ENCODE measurements at places on chromosomes 16 and 17.

GRCh38 chr17:31533546-31534155 is 142.2 kb downstream of the RAB11FIP4 start:
- DNase-seq: no peak

DNA sequence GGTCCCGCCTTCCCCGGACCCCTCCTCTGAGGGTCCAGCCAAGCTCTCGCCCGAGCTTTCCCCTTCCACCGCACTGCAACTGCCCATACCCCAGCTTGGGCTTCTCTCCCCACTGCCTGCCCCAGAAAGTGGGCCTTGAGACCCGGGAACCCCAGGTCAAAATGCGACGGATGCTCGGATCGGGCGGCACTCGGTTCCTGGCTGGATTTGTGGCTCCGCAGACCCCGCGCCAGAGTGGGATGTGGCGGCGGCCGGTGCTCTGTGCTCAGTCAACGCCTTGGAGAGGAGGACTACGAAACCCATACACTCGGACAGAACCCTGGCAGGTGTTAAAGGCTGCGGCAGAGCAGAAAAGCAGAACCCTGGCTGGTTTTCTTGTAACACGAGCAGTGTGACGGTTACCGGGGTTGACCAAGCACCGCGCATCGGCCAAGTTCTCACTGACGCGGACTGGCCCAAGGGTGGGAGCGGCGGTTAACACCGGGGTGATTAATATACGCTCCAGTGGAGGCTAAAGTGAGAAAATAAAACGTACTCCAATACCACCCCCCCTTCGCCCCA is 885 bp upstream of the SLFN13 start:
- no peak for DNase-seq

DNA sequence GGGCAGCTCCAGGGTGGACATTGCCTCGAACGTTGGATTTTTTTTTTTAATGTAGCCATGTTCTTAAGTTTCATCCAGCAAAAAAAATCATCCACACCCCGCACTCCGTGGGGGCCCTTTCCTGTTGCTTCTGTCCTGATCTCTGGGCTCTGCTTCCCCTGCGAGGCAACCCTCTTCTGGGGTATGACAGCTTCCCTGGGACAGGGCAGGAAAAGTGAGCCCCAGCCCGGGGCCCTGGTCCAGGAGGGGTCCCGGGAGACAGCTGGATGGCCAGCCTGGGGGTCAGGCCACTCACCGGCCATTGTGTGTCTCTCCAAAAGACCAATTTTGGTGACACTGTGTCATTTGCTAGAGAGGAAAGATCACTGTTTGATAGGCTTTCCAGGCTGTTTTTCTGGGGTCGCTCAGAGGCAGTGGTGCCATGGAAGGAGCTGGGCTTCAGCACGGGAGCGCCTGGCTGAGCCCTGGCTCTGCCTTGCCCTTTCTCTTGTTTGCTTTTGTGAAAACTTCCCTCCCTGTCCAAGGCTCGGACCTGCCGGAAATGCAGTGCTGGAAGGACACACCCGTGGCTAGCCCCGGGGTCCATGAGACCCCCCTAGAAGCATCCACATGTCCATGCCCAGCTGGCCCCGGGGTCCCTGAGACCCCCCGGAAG is 41.0 kb upstream of the CHMP6 start:
- DNase-seq: no peak

DNA sequence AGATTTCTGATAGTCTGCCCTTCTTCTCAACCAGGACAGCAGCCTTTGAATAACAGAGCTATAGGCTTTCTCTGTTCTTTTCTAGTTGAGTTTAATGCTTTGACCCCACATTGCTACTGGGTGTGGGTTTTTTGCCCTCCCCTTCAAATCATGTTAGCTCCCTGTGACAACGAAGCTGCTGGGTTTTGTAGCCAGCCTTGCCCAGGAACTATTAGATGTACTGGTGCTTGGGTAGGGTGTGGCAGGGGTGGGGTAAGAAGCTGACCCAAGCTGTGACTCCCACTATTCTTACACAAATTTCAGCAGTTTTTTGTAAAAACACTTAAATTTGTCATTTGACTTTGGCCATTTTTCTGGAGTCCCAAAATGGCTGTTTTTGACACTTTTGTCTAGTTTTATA is 69.7 kb downstream of the NLK start:
- DNase-seq: no peak

GRCh38 chr17:74252211-74252610 is 21.8 kb upstream of the DNAI2 start:
- DNase-seq: no peak

DNA sequence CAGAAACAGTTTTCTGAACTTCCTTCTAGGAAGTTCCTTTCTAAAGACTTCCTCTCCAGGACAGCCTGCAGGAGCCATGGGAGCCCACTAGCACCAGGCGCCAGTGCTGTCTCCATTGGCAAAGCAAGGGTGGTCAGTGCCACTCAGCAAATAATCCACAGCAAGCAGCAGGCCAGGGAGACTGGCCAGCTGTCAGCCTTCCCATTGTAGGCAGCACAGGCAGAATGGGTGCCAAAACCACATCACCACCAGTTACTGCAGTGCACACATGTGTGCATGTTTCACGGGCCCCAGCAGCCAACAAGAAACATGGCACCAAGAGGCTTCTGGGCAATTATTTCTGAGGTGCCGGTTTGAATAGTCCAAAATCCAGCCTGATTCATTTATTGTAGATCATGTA is 26.7 kb downstream of the DNASE1 start:
- no peak for DNase-seq

GRCh38 chr16:59296888-59297287 is 562.8 kb upstream of the GOT2 start:
- DNase-seq: no peak

DNA sequence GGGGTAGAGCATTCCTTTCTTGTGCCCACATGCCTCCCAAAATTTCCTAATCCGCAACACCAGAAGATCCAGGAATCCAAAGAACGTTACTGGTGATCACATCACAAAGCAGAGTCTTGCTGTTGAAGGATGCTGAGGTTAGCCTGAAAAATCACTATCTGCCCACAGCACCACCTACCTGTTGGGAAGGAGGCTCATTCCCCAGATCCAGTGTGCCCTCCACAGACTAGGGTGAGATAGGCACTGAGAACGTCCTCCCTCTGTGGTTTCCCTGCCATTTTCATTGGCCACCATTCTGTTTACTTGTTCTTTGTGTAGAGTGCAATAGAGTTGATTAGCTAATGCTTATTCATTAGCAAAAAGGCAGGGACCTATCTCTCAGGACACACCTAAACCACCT is 30.3 kb downstream of the RCVRN start:
- no peak for DNase-seq

DNA sequence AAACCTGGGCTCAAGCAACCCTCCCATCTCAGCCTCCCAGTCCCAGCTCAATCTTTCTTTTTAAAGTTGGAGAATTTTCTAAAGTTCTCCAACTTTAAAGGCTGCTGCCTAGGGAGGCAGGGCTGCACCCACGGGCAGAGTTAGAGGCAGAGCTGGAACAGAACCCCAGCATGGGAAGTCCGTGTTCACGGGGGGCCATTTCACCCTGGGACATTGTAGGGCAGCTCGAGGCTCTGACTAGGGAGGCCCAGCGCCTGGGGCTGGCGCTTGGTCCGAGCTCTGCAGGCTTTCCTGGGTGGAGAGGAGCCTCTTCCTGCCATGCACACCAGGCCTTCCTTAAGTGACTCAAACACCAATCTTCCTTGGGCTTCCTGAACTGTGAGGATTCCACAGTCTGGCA is 70.2 kb downstream of the CYLD start:
- DNase-seq: no peak

- DNase-seq: no peak
Observed at GRCh38 chr16:12800817-12801216, 2.9 kb downstream of the CPPED1 start.

GRCh38 chr16:80283466-80284392 is 257.1 kb upstream of the DYNLRB2 start:
- DNase-seq: no peak

DNA sequence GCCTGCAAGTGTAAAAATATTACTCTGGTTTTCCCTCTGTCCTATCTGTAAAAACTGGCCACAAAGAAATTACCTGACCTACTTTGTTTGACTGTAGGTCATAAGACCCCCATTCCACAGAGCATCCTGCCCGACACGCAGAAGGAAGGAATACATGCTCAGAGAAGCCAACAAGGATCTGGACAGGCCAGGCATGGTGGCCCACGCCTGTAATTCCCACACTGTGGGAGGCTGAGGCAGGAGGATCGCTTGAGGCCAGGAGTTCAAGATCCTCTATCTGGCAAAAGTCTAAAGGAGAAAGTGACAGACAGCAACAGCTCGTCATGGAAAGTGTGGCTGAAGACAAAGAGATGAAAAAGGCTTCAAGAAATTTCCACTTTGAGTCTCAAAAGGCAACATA is 78.2 kb upstream of the RNU2-1 start:
- no peak for DNase-seq

DNA sequence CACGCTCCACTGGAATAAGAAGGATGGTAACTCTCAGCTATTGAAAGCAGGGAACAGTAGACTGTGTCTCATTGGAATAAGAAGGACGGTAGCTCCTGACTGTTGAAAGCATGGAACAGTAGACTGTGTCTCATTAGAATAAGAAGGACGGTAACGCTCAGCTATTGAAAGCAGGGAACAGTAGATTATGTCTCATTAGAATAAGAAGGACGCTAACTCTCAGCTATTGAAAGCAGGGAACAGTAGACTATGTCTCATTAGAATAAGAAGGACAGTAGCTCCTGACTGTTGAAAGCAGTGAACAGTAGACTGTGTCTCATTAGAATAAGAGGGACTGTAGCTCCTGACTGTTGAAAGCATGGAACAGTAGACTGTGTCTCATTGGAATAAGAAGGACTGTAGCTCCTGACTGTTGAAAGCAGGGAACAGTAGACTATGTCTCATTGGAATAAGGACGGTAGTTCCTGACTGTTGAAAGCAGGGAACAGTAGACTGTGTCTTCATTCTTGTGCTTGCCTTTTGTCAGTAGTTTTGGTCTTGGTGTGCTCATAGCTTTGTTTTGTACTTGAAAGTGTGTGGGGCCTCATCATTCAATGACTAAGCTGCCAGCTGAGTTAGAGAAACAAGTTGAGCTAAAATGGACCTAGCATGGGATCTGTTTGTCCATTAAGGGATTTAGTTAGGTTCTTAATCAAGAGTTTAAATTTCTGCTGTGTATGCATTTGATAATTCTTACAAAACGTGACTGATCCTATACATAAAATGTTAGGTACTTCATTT is 58.5 kb downstream of the BANP start:
- no peak for DNase-seq

DNA sequence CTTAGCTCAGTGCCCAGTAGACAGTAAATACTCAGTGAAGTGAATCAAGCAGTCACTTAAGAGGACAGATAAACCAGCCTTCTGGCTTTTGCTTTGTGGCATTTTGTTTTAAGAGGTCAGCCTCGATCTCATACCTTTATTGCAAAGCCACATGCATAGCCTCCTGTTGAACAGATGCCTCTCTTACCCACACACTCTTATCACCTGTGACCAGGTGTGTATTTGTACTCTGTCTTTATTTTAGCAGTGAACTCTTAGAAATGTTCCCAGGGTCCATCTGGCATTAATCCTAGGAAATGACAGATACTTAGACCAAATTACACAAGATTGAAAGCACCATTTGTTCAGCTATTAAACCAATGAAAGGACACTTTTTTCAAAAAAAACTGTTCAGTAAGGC is 1426.5 kb downstream of the CDH11 start:
- DNase-seq: peak; percentile 17

GRCh38 chr16:3171181-3171854 is 16.7 kb upstream of the OR1F1 start:
- no peak for DNase-seq

GRCh38 chr17:79365836-79366770 is 244.7 kb downstream of the RBFOX3 start:
- no peak for DNase-seq

- DNase-seq: peak; percentile 34
Observed at GRCh38 chr16:85612191-85612800, 826 bp upstream of the GSE1 start.

- no peak for DNase-seq
Observed at GRCh38 chr17:67258821-67259468, 13.9 kb upstream of the HELZ start.

- no peak for DNase-seq
Observed at GRCh38 chr17:60451071-60451470, 28.8 kb downstream of the CHCT1 start.

DNA sequence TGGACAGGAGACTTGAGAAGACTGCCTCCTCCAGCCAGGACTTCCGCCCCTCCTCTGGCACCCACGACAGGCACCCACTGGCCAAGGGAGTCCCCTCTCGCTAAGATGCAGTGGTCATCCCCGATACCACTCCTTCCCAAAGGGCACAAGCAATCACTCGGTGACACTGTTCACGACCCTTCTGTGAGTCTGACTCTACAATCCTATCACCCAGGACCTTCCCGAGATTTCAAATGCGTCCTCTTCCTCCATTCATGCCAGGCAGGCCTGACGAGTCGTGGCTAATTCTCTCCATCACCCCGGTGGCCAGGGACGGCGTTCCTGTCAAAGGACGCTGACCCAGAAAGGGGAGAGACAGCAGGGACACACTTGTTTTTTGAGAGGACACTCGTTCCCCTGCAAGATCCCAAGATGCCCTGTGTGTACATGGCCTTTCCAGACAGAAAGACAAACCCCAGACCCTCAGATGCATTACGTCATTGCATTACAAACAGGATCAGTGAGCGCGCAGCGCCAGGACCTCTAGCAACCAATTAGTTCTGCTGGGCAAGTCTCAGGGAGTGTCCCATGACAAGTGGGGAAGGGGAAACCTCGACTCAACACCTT is 12.2 kb downstream of the FBXO31 start:
- no peak for DNase-seq

GRCh38 chr16:307691-308312 is 24.8 kb downstream of the PDIA2 start:
- DNase-seq: no peak

GRCh38 chr16:81263470-81264220 is 25.2 kb downstream of the BCO1 start:
- no peak for DNase-seq

- DNase-seq: no peak
Observed at GRCh38 chr16:12760819-12761611, 42.7 kb downstream of the CPPED1 start.

DNA sequence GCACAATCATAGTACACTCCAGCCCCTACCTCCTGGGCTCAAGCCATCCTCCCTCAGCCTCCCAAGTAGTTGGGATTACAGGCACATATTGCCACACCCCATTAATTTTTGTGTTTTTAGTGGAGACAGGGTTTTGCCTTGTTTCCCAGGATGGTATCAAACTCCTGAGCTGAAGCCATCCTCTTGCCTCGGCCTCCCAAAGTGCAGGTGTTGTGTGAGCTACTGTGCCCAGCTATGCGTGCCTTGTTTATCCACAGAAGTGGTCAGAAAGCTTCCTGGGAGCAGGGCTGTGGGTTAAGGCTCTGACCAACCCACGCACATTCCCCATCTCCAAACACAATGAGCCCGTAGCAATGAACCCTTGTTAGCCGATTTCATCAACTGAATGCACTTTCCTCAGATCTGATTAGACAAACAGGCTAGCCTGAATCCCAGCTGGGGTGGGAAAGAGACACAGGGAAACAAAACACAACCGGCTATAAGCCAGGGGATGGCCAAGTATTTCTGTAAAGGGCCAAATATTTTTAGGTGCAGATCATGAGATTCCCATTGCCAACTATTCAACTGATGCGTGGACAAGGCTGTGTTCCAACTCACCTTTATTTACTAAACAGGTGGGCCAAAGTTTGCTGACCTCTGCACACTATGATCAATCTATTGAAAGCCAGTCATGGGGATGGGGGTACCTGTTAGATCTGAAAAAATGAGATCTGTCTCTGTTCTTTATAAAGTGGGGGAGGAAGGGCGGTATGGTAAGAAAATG is 193.6 kb downstream of the CPPED1 start:
- DNase-seq: no peak
